Dermis blood vessel endothelial cell (primary cell): ENCODE measurements at places on chromosomes 13 and 19.
A peak's percentile ranks its signal among the peaks of the same experiment; 100 is the strongest.

DNA sequence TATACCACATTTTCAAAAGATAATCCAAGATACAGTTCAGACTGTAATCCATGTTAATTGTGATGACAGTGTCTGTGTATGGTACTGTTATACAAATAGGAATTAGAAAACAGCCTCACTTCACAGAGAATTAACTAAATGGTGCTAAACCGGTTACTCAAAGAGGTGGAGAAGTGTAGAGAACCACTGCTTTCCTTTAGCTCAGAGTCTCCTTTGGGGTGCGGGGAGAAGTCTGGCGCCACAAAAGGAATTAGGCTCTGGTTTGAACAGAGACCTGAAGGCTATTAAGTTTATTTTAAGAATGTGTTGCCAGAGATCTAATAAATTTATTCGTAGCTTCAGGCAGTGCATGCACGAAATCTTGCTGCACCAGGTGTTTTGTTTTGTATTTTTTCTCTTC is 65.8 kb downstream of the FREM2 start:
- DNase-seq = no peak

GRCh38 chr13:104414771-104415170 is 1348.6 kb upstream of the SLC10A2 start:
- peak; percentile 21 for DNase-seq

- no peak for DNase-seq
Observed at GRCh38 chr13:93628136-93628797, 401.7 kb downstream of the GPC6 start.

DNA sequence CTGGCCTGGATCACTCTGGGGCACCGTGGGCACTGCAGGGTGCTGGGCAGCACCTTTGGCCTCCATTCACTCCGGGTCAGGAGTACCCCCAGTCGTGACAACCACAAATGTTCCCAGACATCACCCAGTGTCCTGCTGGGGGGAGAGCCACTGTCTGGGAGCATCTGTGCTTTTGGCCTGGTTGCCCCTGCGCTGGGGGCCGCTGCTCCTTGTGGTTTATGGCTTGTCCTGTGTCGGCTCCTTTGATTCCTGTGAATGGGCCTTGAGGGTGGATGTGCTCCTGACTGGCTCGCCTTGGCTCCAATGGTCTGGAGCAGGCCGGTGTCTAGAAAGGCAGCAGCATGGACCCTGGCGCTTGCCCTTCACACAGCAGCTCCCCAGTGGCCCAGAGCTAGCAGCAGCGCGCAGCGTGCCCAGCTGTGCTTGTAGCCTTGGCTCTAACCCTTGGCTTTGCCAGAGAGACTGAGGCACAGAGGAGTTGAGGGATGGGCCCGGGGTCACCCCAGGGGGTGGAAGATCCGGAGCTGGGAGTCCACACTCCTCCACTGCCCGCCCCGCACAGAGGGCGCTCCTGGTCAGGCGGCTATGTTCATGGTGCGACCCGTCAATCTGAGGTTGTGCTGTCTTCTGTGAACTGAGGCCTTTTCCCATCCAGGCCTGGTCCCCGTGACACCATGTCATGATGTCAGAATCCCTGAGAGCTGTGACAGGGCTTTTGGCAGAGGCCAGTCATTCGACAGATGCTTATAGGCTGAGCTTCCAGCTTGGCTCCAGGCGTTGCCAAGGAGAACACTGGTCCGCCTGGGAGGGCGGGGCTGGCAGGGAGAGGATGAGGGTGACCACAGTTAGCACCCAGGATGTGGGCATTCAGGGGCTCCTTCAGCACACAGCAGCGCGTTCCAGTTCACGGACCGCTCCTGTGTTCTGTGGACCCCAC is 4.1 kb downstream of the DAZAP1 start:
- no peak for DNase-seq

DNA sequence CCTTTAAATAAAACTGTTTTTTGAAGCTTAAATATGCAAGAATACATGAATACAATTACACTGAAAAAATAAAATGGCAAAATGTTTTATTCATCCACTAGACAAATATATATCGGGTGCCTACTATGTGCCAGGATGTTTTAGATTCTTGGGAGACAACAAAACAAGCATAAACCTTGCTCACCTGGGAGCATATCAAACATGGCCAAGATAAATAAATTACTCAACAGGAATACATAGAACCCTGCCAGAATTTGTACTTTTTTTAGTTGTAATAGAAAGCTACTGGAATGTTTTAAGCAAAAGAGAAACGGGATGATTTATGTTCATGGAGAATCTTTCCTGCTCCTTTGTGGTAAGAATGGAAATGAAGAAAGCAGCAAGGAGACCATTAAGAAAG is 2358.5 kb upstream of the PCDH20 start:
- no peak for DNase-seq
